ENCODE measurements at places on chromosomes 7 and 10.

DNA sequence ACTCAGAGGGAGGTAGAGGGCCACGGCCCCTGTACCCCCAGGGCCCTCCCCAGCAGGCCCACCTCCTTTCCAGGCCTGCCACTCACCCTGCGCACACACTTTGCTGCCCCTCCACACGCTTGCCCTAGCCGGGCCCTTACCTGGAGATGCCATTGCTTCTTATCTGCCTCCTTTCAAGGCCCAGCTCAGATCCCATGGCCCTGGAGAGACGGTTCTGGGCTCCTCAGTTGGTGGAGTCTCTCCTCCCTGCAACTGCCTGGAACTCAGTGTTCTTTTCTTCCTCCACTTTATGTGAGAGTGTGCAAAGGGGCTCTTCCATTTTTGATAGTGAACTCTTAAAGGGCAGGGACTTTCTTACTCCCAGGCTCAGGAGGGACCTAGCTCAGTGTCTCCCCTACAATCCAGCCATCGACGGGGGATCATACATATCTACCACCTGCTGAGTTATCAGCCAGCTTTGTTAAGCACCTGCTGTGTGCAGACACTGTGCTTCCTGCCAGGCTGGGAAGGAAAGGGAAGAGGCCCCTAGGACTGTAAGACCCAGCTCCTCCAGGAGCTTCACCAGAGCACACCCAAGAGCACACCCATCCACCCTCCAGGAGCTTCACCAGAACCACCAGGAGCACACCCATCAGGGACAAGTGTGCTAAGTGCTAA, 89.3 kb upstream of the MACROH2A2 start:
- no peak for DNase-seq

DNA sequence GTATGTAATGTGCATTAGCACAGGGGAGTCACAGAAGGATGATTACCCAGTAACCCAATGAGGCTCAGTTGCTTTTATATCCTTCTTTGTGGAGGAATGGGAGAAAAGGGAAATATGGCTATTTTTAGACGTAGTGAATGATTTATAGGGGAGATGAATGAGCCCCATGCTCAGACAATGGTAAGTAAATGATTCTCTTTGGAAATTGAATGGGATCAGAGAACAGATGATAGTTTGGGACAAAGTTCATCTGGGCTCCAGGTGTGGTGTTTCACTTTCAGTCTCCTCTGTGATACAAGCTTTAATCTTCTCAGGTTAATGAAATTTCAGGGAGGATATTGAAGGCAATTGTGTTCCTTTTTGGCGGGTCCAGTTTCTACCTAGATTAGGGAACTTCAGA, 63.0 kb upstream of the MPP7 start:
- no peak for DNase-seq

DNA sequence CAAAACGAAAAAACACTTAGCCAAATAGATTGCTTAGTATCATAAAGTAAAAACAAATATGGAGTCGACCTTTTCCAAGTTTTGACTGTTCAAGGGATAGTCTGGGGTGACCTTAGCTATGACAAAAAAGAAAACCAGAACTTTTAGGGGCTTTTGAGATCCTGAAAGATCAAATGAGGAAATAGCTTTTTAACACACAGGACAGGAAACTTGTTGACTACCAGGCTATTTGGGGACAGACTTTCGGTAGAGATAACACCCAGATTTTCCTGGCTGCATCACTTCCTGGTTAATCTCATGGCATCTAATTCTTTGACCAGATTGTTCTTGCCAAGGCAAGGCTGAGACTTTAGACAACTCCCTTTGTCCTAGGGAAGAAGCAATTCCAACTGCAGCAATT, 34.5 kb upstream of the EGR2 start:
- no peak for DNase-seq

DNA sequence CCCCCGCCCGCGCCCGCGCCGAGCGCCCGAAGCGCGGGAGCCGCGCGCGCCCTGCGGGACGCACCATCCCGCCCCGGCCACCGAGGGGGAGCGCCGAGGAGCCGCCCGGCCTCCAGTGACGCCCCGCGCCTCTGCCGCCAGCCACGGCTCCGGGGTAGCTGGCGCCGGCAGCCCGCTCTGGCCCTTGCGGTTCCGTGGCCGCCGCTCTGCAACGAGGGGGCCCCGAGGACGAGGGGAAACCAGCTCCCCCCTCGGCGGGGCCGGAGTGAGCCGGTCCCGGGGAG, at the start of gene PAXIP1:
Gene PAXIP1 (minus strand): TSS at position 33 of the 284 bp plus-strand sequence. CDS start 195 bp downstream, outside the sequence.
- no peak for DNase-seq

DNA sequence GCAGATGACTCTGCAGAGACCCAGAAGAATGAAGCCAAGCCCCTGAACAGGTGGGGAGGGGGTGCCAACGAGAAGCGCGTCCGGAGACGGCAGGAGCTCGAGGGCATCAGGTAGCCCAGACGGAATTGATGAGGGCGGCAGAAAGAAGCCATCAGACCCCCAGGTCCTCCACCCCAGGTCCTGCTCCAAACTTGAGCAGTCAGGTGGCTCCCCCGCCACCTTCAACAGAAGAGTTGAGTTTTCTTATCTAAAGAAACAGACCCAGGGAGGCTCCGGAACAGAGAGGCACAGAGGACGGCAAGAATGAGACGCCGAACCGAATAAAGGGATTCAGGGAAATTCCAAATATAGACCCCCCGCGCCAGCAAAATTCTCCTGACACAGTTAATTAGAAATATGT, 22.2 kb downstream of the RGS10 start:
- DNase-seq: no peak

DNA sequence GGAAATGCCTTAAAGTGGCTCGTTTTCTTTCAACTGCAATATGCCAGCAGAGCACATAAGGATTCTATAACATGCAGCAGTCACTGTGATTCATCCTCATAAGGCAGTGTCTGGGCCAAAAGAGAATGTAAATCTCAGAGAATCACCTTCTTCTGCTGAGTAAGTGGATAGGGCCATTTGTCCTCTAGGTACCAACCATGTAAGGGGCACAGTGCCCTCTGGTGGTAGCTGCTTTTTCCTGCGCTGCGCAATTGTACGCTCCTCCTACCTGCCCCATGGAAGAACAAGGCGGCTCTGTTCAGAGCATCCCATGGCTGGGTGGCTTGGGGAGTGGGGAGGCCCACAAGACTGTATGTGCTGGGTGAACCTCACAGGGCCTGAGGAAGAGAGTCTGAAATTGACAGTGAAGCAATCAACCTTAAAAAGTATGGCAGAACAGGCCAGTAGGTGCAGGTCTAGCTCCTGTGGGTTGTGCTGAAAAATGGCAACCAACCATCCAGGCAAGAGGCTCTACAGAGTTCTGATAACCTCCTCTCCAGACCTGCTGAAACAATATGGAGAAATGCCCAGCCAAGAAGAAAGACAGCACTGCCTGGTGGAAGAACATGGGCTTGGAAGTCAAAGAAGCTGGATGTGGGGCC, 78.6 kb upstream of the C10orf90 start:
- no peak for DNase-seq

DNA sequence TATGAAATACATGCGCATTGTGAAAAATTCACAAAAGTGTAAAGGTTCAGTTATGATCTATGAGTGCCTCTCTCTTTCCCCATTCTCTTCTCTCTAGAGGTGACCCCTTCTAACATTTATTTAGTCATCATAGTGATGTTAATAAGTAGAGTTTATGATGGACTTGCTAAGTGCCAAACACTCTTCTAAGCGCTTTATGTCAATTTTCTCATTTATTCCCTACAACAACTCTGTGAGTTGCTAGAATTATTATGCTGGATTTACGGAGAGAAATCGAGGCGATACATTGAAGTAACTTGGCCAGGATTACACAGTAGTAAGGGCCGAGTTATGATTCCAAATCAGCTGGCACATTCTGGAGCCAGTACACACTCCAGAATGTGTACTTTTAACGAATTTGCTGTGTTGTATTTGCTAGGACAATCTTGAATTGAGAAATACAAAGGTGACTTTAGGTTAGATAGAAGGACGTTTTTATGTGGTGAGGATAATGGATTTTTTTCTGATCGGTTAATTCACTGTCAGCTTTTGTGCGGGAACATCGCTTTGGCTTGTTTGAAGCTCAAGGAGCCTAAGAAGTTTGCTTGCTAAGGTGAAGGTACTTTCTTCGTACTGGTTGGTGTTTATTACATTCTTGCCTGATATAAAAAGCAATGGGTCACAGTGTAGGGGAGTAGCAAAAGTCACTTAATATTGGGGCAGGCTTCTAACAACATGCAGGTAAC, 1.4 kb downstream of the ATRNL1 start:
- DNase-seq: no peak

GRCh38 chr7:5203183-5203537, 13.1 kb downstream of the WIPI2 start:
- no peak for DNase-seq

- no peak for DNase-seq
Measured at GRCh38 chr7:122137251-122138077, 6.6 kb downstream of the AASS start.

- DNase-seq: no peak
Measured at GRCh38 chr10:93095225-93095624, 21.5 kb downstream of the CYP26A1 start.

GRCh38 chr10:77940627-77941026, 14.1 kb upstream of the DLG5 start:
- no peak for DNase-seq

DNA sequence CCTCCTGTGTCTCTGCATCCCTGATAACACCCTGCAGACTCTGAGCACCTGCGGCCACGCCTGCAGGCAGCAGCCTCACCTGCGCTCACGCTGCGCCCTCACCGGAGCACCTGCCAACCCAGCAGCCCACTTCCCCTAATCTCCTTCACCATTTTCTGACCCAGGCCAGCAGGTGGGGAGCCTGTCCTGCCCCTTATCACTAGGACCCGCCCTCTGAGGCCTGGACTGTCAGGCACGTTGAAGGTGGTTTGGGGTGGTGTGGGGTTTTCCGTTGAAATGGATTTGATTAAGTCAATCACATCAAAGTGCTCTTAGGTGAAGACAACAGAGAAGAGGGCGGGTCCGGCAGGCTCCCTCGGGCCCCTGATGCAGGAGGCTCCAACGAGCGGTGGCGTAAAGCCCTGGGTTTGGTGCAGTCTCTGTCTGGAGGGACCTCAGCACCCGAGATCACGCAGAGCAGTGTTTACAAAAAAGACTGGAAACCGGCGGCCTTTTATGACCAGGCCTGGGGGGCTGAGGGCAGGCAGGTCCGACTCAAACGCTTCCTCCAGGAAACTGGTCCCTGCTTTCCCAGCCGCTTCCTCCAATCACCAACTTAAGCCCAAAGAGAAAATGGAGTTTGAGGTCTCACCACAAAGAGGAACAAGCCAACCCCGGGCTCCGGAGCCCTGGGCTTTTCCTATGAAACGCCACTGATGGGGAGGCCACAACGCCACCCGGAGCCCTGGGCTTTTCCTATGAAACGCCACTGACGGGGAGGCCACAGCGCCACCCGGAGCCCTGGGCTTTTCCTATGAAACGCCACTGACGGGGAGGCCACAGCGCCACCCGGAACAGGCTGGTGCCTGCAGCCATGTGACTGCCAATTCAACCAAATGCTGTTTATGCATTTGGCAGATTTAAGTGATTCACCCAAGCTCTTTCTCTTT, 45.5 kb downstream of the DPYSL4 start:
- no peak for DNase-seq
